Activated T-cell treated with anti-CD3 and anti-CD28 coated beads, Interleukin-2, amount 50 U/mL, for 1 hour (primary cell): ENCODE measurements at places on chromosomes 7 and 10.

DNA sequence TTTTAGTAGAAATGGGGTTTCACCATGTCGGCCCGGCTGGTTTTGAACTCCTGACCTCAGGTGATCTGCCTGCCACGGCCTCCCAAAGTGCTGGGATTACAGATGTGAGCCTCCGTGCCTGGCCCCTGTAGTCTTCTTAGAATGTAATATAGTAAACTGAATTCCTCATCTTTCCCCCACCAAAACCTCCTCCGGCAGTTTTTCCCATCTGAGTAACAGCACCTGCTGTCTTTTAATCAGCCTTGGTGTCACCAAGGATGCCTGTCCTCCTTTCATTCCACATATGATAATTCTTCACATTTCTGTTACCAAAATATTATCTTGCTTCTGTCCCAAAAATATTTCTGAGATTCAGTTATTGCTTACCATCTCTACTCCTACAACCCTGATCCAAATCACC, 80.2 kb downstream of the ZEB1 start:
- no peak for DNase-seq

GRCh38 chr7:151249732-151250072, 1.2 kb upstream of the SMARCD3 start:
- DNase-seq: no peak

- no peak for DNase-seq
These were observed 17.6 kb downstream of the CDNF start for GRCh38 chr10:14820010-14820774.

GRCh38 chr7:24442170-24442777, 131.0 kb upstream of the PALS2 start:
- DNase-seq: no peak

DNA sequence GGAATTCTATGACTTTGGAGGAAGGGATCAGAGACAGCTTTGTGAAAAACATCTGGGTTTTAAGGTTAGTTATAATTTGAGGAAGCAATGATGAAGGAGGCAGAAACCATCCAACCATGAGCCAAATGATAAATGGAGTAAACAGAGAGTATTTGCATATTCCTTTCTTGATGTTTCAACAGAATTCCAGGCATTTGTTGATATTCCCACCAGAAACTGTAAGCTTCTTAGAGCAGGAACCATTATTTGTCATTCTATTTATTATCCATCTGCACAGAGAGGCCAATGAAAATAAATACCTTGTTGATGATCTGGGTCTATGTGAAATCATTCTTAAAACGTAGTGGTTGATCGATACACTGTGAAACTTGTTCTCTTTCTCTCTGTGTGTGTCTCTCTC, 715.3 kb downstream of the INHBA start:
- DNase-seq: no peak
